ENCODE measurements at places on chromosomes 12 and 14.
A peak's percentile ranks its signal among the peaks of the same experiment; 100 is the strongest.

GRCh38 chr12:123078531-123079155 is 72.2 kb downstream of the PITPNM2 start:
- DNase-seq, result no peak

GRCh38 chr12:12683136-12683697 is 12.8 kb downstream of the GPR19 start:
- DNase-seq, result no peak

DNA sequence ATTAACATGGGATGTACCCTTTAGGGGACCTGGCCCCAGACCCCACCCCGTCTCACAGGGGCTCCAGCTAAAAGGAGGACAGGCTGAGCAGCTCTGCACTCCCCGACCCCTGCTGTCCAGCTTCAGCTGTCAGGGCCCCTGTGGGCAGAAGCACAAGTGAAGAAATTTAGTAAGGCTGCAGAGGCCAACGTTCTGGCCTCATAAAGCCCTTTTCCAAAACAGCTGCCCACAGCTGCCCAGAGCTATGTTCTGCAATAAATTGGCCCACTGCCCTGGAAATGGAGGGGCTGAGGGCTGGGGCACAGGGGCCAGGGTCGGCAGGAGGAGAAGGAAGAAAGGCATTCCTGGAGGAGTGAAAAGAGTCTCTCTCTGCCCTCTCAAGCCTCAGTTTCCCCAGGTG is 357.1 kb downstream of the BCL11B start:
- no peak for DNase-seq

DNA sequence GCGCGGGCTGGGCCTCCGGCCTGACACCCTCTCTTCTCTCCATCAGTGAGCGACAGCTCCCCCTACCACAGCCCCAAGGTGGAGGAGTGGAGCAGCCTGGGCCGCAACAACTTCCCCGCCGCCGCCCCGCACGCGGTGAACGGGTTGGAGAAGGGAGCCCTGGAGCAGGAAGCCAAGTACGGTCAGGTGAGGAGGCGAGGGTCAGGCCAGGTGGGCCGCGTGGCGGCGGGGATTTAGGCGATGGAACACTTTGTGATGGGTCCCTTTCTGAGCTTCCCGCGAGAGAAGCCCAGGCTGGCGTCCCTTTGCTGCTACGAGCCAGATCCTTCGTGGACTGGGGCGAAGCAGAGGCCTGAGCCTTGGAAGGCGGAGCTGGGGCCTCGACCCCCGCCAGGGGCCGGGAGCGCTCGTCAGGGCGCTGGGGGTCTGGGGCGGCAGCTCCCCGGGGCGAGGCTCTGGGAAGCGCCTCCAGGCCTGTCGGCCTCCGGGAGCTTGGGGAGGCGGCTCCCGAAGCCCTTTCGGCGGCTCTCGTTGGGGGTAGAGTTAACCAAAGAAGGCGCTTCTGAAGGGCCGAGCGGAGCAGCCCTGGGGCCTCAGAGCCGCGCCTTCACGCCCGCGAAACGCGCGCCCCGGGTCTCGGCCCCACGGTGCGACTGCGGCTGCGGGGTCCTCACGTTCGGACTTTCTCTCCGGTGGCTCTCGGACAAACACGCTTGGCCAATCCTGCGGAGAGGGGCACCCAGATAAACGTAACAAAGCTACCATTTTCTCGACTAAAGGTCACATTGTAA is 5.0 kb downstream of the PAX9 start:
- DNase-seq, result peak; percentile 85

- no peak for DNase-seq
These were observed 248.6 kb upstream of the KRR1 start for GRCh38 chr12:75759842-75760572.

GRCh38 chr12:110565894-110566871 is 16.9 kb downstream of the PPTC7 start:
- peak; percentile 25 for DNase-seq

- DNase-seq, result no peak
These were observed 45.4 kb downstream of the A2M start for GRCh38 chr12:9070351-9070750.

DNA sequence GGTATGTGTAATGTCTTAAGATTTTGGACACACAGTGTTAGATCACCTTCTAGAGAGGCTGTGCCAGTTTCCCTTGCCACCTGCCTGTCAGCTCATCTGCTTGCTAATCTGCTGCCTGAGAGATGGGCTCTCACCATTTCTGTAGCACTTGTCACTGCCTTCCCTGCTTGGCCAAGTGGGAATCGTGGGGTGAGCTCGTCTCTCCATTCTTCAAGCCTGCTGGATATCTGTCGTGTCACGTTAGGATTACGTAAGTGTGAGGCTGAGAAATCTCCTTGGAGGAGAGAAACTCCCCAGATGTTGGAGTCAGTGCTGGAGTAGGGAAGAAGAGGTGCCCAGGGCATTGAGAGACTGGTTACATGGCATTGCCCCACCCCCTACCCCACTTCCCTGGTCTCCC is 8.6 kb upstream of the RPH3A start:
- DNase-seq, result no peak

- DNase-seq, result no peak
These were observed 77.0 kb upstream of the OVCH1 start for GRCh38 chr12:29574500-29574899.

Data from DMS79 treated with DMSO at 0.1 percent for 48 hours (cell line).